ENCODE measurements at places on chromosomes 11 and 22.

DNA sequence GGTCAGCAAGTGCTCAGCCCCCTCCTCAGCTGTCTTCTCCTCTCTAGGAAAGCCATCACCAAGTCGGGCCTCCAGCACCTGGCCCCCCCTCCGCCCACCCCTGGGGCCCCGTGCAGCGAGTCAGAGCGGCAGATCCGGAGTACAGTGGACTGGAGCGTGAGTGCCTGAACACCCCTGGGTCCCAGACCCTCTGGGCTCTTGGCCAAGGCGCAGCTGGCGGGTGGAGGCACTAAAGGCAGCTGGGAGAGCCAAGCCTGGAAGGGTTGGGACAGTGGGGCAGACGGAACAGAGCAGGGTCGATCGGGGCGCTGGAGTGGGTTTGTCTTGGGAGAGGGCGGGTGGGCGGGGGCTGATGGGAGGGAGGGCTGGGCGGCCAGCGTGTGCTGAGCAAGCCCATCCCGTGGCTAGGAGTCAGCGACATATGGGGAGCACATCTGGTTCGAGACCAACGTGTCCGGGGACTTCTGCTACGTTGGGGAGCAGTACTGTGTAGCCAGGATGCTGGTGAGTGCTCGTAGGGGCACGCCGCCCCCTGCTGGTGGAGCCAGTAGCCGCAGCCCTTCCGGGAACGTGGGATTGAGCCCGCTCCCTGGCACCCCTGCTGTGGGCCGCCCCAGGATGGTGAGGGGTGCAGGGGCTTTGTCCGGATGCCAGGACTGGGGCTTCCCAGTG is 14.1 kb upstream of the MDK start:
- peak; percentile 78 for DNase-seq

DNA sequence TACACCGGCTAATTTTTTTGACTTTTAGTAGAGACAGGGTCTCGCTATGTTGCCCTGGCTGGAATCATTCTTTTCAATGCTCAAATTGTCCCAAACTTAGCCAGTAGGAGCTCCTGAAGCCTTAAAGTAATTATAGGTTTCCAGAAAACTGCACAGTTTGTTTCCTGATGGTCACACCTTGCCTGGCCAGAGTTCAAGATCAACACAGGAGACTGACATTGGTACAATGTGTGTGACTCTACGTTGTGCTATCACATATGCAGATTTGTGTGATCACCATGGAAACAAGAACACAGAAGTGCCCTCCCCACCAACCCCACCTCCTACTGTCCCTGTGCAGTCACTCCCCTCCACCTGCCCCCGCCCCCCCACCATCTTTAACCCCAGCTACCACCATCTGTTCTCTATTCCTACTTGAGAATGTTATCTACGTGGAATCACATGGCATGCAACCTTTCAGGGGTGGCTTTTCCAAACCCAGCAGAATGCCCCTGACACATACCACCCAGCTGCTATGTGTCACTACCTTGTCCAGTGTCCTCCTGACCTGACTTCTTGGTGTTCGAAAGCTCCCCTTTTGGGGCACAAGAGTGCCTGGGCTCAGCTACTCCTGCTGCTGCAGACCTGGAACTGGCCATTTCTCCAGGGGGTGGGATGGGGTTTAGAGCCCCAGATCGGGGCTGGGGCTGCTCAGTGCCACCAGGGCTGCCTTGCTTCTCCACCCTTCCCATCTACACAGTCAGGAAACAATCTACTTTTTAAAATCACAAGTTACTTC is 6.1 kb upstream of the NAP1L4 start:
- no peak for DNase-seq

DNA sequence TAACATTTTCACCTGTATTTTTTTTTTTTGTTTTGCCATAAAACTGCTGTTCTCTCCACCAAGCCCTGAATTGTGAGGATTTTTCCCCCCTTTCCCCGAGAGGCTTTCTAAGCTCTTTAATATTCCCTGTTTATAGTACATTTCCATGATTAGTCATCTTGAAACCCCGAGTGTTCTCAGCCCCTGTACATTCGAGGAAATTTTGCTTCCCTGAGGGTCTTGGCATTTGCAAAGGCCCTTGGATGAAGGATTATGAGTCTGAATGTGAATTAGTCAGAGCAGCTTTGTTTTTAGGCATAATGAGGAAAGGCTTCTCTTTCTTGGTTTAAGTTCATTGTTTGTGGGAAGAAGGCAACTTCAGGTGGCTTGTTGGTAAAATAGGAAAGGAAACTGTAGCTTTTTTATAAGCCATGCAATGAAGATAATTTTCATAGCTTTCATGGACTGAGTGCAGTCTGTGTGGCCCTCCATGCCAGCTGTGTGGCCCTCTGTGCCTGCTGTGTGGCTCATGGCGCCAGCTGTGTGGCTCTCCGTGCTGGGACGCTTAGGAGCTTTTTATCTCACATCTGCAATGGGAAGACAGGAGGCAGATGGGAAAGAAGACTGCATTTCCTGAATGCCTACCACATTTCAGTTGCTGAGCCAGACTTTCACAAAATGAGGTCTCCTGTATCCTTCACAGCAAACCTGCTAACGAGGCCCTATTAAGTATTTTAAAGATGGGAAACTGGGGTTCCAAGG is 129.0 kb downstream of the TEAD1 start:
- DNase-seq, result no peak

- peak; percentile 29 for DNase-seq
Measured at GRCh38 chr11:78560826-78561484, 13.7 kb downstream of the NARS2 start.

GRCh38 chr11:96229354-96229977 is 113.5 kb downstream of the MAML2 start:
- DNase-seq, result no peak

DNA sequence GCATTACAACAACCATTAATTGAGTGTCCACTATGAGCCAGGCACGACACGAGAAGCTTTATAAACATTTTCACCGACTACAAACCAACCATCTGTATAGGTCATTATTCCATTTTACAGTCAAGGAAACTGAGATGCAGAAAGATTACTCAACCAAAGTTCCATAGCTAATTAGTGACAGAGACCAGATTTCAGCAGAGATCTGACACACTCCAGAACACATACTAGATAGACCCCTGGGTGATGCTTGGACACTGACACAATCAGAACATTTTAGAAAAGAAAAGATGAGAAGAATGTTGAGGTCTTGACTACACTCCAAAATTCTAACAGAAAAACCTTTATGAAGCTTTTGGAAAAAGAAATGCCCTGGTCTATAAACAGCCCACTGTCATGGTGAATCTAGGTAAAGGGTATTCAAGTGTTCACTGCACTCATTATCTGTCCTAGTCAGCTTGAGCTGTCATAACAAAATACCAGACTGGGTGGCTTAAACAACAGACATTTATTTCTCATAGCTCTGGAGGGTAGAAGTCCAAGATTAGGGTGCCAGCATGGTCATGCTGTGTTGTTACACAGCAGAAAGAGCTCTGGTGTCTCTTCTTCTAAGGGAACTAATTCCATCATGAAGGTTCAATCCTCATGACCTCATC is 89.0 kb downstream of the RELT start:
- no peak for DNase-seq

DNA sequence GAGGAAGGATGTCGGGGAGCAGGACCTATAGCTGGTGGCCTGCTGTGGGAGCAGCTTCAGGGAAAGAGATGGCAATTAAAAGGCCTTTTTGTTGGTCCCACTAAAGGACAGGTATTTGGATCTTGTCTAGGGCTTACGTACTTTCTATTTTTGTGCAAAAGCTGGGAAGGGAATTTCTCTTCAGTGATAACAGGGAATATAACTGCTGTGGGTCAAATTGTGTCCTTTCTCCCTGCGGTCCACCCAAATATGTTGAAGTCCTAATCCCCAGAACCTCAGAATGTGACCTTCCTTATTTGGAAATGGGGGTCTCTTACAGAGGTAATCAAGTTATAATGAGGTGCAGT is 14.0 kb downstream of the HSPA8 start:
- no peak for DNase-seq

DNA sequence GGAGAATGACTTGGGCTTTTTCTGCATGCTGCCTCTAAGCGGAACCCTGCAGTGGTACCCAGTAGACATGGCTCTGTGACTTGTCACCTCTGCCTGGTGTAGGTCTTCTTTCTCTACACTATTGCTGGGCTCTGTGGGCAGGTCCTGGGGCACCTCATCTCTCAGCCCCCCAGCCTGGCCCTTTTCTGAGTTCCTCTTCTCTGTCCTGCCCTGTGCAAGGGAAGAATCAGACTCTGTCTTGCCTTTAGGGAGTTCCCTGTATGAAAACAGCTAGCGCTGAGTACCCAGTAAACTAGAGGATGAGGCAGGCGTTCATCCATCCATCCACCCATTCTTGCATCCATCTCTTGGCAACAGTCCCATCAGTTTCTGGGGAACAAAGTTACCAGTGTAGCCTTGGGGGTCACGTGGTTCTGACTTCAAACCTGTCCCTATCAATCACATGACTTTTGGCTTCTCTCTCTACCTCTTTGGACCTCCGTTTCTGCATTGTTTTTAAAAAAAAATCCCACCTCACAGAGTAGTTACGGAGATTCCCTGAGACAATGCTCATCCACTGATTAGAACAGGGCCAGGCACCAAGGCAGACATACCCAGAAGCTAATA is 86.4 kb upstream of the WNT11 start:
- DNase-seq, result no peak

Measured in hindlimb muscle (tissue), 1 donor.